ENCODE measurements at places on chromosomes 16 and 17.

GRCh38 chr17:17887752-17888304, 51.0 kb upstream of the SREBF1 start:
- no peak for DNase-seq

DNA sequence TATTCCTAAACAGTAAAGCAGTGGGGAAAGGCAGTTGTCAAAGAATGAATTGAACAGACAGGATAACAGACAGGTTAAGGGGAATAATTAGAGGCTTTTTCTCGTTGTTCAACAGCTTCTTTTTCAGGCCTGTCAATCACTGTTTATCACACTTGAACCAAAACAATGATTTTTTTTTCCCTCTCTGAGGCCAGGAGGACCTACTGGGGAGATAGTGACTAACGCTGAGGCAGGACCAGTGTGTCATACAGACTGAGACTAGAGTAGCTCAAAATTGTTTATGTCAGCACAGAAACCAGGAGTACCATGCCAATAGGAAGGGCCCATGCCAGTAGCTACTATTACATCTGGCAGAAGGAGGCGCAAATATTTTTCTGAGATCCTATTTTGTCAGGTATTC, 41.3 kb upstream of the NLK start:
- DNase-seq = no peak

DNA sequence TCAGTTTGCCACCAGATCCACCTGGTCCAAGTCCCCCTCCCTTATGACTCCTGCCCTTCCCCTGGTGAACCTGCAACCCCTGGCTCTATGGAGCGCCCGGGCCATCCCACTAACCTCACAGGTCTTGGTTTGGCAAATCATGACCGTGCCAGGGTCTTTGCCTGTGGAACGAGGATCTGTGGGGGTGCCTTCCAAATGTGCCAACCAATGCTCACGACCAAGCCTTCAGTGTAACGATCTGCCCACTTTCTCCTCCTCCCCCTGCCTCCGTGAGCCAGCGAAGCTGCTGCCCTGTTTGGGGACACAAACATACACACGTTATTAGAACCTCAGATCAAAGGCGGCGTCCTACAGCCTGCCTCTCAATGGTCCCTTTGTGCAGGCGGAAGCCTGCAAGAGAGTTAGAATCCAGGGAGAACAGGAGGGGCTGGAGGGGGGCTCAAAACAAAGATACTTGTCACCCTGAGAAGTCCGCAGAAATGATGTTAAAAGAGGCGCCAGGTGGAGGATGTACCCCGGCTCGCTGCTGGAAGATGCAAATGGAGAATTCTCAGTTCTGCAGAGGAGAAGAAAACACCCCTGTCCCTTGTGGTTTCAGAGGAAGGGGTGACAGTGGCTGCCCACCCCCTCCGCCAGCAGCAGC, 9.0 kb upstream of the NKD1 start:
- DNase-seq = no peak

DNA sequence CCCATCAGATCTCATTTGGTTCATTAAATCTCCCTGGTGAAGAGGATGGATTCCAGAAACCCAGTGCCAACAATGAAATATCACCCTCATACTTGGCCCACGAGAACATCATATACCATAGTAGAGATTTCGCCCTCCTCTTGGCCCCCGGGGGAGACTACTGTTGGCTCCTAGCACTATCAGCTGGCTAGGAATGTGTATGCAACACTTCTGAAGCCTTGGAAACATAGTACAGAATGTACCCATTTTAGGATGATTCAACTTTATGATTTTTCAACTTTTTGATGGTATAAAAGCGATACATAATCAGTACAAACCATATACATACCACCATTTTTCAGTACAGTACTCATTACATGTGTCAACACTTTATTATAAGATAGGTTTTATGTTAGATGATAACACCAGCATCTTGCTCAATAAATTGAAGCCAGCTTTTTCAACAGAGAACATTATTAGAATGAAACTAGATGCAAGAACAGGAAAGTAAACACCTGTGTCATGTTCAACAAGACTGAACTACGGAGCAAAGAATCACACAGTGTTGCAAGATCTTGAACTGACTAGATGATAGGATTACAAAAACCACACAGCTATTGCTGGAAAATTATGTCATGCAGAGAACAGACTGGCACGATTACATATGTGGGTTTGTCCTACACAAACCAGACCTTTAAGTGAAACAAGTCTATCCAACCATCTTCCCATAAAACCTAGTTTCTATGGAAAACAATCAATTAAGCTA, 17.2 kb downstream of the RSL1D1 start:
- DNase-seq = no peak

DNA sequence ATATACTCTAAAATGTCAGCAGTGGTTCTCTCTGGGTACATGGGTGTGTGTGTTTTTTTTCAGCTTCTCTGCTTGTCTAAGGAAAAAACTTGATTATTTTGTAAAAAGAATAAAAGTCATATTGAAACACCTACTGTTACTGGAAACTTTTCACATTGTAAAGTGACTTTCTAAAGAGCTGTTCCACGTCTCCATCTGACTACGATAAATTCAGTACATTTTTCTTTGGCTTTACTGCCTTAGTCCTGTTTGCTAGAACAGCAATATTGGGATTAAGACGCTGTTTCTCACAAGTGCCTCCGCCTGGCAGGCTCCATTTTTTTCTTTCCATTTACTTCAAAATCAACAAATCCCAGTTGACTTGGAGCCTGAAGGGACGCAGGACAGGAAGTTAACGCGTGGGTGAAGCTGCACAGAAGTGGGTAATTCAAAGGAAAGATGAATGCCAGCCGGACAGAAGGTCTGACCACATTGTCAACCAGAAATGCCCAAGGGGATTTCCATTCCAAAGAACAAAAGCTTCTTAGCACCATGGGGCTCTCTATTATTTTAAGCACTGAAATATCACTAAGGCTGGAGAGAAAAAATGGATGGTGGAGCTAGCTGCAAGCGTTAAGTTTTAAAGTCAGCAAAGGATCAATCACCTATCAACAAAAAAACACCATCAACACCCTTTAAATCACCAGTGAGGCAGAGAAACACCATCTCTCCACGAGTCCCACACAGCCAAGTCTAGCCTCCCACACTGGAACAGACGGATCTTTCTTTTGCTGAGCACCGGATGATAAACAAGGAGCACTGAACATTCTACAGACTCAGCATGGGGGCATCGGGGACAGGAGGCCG, 8.4 kb downstream of the GLOD4 start:
- DNase-seq = no peak
